ENCODE measurements at places on chromosomes 13 and 19.

DNA sequence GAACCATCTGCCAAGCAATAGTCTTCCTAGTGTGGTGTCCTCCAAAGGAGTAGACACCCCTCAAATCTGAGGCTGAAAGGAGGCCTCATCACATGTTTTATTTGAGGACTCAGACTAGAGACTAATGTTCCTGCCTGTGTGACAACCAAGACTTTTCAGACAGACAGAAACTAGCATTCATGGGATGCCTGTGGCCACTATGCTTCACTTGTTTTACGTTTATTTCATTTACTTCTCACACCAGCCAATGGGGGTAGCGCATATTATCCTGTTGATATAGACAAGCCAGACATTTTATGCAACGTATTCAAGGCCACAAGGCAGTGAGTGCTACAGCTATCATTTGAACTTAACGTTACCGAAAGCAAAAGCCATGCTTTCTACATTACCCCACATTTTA, 391.7 kb upstream of the HTR2A start:
- DNase-seq, result no peak

DNA sequence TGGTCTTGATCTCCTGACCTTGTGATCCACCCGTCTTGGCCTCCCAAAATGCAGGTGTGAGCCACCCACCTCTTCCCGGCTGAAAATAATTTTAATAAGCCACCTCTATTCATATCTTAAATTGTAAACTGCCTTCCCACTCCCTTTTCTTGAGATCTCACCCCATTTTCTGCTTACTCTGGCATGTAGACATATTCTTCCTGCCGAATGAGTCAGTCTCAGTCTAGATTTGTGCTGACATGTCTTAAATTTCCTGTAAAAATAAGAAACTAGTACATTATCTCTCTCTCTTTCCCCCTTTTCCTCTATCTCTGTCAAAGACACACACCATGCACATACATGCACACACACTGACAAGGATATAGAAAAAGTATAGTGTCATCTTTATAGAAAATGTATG, 60.9 kb downstream of the THSD1 start:
- no peak for DNase-seq

GRCh38 chr13:77502104-77502720, 33.3 kb upstream of the SCEL start:
- no peak for DNase-seq

DNA sequence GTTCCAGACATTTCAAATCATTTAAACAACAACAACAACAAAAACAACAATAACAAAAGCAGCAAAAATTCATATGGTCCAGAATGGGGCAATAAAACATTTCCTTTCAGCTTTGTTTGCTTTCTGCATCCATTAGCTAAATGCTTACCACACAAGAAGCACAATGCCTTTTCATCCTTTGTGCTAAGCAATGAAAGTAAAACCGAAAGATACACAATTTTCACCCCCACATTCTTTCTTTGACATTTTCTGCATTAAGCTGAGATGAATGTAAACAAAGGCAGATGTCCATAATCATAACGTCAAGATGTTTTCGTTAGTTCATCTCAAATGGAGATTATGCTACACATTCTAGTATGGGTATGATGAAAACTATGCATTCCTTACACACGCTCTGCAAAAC, 568.5 kb downstream of the SLITRK6 start:
- DNase-seq, result no peak

- no peak for DNase-seq
Measured at GRCh38 chr13:21330126-21330861, 128.8 kb downstream of the ZDHHC20 start.

- no peak for DNase-seq
Measured at GRCh38 chr13:21008026-21008425, 53.4 kb downstream of the LATS2 start.

- no peak for DNase-seq
Measured at GRCh38 chr19:35419046-35419445, 29.0 kb upstream of the FFAR2 start.

GRCh38 chr13:29883941-29884518, 33.6 kb upstream of the UBL3 start:
- no peak for DNase-seq

DNA sequence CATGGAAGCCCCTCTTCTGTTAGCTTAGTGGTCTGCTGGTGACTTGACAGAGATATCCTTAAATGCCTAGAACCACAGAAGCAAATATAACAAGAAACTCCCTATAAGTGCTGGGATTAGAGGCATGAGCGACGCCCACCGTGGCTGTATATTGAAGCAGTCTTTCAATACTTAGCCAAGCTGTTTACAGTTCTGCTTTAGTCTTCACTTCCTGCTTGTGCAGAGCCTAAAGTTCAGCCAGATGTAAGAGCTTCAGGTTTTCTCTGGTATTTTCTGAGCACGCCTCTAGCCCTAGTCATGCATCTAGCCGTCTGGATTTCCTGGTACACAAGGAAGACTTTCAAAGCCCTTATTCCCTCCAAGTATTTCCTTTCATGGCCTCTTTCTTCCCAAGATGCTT, 28.5 kb downstream of the TRPM4 start:
- no peak for DNase-seq

- no peak for DNase-seq
Measured at GRCh38 chr19:7294558-7295212, 471 bp upstream of the INSR start.

GRCh38 chr13:33172911-33173310, 112.6 kb downstream of the STARD13 start:
- no peak for DNase-seq

DNA sequence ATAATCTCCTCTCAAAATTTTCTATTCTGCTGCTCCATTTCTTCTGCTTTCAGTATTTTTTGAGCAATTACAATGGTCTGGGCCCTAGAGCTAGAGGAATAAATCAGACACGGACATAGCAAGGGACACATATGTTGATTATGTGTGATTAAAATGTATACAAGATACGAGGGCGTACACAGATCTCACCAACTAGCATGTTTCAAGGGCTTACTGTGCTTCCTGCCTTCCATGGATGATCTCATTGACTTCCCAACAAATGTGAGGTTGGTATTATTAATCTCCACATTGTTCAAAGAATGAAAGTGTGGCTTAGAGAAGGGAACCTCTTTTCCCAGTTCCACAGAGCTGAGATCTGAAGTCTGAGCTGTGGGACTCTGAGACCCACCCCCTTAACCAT, 9.1 kb downstream of the PLD3 start:
- no peak for DNase-seq

DNA sequence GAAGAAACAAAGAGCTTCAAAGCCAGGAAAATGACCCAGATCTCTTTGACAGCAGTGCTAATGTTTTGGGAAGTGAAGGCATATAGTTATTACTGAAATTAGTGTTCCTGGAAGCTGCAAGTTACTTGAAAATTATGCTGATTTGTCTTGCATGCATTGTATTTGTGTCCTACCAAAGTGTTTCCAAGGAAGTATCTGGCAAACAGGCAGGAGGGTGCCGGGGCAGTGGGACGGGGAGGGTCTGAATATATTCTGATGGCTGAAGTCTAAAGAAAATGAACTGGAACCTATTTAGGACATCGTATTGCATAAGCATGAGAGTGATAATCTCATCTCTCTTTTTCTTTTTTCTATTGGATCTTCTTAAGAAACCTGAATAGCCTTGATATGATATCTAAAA, 9.0 kb downstream of the RNASEH2B start:
- no peak for DNase-seq

Data from SK-N-MC (cell line).